Stimulated activated CD8-positive, alpha-beta memory T cell treated with anti-CD3 and anti-CD28 coated beads, Interleukin-4, amount 100 ng/mL, for 4 hours (primary cell): ENCODE measurements at places on chromosomes 1 and 21.

DNA sequence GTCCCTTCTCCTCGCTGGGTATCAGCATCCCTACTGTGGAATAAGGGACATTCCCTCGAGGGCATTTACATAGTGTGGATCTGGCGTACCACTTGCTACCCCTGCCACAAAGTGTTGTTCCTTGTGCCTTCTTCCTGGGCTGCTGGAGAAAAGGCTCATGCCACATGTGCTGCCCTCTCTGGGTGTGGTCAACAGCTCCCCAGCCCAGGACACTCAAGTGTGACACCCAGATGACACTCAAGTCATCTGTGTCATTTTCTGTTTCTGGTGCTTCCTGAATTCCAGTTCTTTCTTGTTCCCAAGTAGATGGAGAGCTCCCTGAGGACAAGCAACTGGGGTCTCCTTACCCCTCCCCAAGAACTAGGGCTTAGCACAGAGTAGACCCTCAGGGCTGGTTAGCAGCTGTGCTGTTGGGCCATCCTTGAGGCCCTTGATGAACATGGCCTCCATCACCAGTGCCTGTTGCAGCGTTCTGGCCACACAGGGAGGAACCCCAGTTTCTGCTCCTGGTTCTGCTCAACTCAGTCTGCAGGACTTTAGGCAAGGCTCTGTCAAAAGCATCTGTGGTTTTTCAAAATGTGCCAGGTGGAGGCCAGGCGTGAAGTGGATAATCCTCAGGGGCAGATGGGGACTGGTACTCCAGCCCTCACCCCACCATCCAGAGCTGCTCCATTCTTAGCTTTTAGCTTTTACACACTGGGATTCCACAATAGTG, 49.0 kb upstream of the CLIC4 start:
- DNase-seq, result no peak

DNA sequence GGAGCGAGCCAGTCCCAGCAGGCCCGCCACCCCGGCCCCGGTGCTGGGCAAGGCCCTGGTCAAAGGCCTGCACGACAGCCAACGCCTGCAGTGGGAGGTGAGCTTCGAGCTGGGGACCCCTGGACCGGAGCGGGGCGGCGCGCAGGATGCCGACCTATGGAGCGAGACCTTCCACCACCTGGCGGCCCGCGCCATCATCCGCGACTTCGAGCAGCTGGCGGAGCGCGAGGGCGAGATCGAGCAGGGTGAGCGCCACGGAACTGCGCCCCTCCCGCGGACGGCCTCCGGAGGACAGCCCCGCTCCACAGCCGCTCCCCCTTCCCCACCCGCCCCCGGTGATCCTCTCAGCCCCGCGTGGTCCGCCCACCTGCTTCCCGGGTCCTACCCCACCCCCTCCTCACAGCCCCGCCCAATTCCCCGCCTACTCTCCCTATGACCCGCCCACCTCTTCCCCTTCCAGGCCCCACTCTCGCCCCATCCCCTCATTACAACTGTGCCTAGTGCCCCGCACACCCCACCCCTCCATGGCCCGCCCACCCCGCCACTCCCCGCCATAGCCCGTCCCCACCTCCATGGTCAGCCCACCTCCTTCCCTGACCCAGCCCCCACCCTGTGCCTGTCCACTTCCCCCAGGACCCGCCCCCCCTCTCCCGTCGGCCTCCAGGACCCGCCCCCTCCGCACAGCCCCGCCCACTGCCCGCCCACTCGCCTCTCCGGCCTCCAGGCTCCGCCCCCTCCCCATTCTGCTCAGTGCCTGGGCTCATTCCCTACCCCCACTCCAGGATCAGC, 52.7 kb downstream of the VWA5B1 start:
- no peak for DNase-seq

GRCh38 chr1:179036844-179037465, 11.3 kb downstream of the FAM20B start:
- no peak for DNase-seq

GRCh38 chr1:186923486-186923885, 94.7 kb downstream of the PLA2G4A start:
- DNase-seq, result no peak
